ENCODE measurements at places on chromosomes 12 and 14.
A peak's percentile ranks its signal among the peaks of the same experiment; 100 is the strongest.

DNA sequence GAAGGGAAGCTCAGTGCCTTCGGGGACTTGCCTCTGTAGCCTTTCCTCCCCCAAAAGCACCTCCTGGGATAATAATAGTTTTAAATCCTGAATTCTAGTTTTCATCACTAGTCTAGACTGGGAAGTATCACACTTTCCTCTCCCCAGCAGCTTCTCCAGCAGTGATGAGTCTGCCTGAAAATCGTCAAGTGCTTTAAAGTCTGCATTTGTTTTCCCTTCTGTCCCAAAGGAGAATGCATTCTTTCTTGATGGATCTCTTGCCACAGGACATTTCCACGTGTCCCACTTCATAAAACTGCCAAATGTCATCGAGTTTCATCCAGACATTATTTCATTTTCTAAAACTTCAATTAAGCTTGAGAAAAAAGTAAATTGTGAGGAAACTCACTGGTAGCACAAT is 15.0 kb downstream of the CSRP2 start:
- no peak for DNase-seq

GRCh38 chr12:11815397-11815796 is 165.9 kb downstream of the ETV6 start:
- no peak for DNase-seq

DNA sequence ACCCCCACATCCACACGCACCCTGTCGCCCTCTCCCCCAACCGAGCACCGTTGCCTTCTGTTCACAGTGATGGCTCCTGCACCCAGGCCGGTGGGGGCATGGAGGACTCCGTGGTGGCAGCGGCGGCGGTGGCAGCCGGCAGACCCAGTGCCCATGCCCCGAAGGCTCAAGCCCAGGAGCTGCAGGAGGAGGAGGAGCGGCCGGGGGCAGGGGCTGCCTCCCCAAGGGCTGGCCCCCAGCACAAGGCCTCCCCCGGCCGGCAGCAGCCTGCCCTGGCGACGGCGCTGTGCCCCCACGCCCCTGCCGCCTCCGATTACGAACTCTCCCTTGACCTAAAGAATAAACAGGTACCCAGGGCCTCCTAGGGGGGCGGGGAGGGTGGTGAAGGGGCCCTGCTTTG is 59.0 kb downstream of the IQSEC3 start:
- DNase-seq, result no peak

- peak; percentile 30 for DNase-seq
Observed at GRCh38 chr12:102474438-102475064, 5.8 kb downstream of the IGF1 start.

- no peak for DNase-seq
Observed at GRCh38 chr12:98222135-98222534, 293.3 kb upstream of the TMPO start.

DNA sequence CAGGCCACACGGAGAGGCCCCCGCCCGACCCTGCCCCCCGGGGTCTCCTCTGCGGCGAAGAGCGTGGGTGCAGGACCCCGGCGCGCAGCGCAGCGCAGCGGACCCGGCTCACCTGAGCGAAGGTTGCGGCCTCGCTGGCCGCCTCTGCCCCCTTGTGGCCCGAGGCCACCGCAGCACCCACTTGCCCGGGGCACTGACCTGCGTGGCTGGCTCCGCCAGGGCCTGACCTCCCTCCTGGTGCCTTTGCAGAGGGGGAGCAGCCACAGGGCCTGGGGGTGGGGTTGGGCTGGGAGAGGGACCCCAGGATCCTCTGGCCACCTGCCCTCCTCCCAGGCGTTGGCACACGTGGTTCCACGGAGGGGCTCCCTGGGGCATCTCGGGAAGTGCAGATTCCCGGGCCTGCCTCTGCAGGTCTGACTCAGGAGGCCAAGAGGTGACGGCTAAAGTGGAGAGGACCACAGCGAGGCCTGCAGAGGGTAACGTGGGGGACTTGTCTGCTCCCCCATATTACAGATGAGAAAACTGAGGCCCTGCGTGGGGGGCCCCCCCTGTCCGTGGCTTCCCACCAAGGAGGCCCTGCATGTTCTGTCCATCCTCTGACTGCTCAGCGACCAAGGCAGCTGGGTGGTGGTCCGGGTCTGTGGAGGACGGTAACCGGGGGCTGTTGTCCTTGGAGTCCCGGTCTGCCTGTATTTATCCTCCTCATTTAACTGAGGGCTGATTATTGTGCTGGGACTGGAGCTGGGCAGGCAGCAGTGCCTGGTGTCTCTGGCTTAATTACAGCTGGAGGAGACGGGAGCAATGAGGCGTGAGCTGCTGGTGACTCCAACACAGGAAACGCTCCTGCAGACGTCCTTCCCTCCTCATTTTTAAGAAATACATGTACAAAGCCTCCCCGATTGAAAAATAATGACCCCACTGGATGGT is 67.9 kb upstream of the BEGAIN start:
- DNase-seq, result peak; percentile 47

- DNase-seq, result no peak
Observed at GRCh38 chr14:95106971-95107370, 50.4 kb downstream of the DICER1 start.

DNA sequence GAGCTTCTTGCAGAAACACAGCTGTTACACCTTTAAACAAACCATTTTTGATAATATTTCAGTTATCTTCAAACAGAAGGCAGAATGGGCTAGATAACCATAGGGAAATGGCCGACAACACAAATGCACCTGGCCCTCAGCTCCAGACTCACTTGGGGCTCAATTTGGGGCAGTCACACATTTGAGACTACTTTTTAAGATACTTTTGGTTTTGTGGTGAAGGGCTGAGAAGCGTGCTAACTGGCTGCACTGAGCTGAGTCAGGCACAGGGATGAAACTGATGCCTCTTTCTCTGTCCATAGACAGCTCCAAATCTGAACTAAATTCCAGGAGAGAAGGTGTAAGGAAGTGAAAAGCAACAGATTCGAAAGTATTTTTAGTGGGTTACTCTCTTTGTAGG is 18.5 kb upstream of the GRIP1 start:
- no peak for DNase-seq

DNA sequence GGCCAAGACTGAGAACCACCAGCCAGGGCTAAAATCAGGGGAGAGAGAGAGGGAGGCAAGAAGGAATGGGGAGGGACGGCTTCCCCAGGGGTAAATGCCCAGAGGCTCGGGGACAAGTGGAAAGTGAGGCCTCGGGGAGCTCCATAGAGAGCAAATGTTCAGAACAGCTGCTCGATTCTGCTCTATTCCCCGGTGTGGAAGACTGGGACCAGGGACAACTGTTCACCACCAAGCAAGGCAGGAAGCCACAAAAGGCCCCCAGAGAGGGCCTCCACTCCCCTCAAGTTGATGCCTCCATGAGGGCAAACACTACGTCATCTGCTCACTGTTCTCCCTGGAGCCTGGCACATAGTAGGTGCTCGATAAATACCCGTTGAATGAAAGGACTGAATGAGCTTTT is 53.5 kb downstream of the IRF2BPL start:
- DNase-seq, result no peak

GRCh38 chr12:133010657-133011297 is 24.6 kb downstream of the ZNF26 start:
- DNase-seq, result no peak

GRCh38 chr14:101947577-101947903 is 16.8 kb upstream of the DYNC1H1 start:
- peak; percentile 33 for DNase-seq

DNA sequence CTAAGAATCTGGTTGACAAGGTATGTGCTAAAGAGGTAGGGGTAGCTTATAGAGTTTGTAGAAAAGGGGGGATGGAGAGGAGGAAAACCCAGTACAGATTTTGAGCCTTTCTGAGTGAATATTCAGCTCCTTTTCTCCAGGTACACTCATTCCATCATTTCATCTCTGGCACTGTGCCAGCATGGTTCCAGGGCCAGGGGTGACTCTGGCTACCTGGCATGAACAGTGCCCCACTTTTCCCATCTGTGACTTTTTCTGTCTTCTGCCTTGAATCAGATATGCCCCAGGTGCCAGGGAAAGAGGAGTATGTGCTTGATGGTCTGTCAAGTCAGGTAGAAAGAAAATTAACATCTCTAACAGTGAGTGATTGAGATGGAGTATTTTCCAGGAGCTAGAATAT is 175.7 kb downstream of the CACNA1C start:
- DNase-seq, result no peak

- DNase-seq, result no peak
Observed at GRCh38 chr12:58313091-58313855, 371.9 kb downstream of the ATP23 start.

GRCh38 chr14:69553252-69553651 is 21.4 kb downstream of the CCDC177 start:
- DNase-seq, result no peak

- DNase-seq, result no peak
Observed at GRCh38 chr14:105108516-105108864, 43.3 kb upstream of the GPR132 start.

DNA sequence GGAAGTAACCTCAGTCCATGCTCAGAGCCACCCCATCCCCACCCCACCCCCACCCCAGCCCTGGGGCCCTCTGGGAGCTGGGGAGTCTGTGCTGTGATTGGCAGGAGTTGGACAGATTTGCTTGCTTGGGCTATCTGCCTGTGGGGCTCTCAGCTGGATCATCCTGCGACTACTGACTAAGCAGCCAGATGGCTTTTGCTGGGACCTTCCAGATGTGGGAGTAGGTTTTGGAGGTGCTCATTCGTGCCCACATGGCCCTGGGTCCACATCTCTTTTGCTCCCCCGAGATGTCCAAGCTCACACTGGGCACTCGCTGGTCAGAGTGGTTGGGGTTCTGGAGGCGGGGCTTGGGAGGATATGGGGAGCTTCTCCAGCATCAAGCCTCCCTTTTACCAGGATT is 138.9 kb downstream of the TSPAN9 start:
- DNase-seq, result no peak

DNA sequence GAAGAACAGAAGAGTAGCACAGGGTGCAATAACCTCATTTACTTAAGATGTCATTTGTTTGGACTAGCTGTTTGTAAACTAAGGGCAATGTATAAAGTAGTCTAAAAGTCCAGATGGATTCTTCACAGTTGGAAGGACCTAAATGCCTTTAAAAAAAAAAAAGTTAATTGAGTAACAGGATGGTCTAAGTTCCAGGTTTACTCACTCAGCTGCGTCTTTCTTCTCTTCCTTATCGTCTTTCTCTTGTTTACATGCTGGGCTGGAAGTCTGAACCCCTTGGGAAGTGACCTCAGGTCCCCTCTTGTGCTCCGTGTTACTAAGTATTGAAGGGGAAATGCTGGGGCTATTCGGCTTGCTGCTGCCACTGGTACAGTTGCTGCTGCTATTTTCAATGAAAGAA is 82.5 kb downstream of the SH2B3 start:
- DNase-seq, result no peak

- DNase-seq, result no peak
Observed at GRCh38 chr12:115867854-115868253, 409.6 kb downstream of the MED13L start.

- DNase-seq, result no peak
Observed at GRCh38 chr12:61546296-61546695, 713.9 kb upstream of the USP15 start.

All from activated naive CD4-positive, alpha-beta T cell treated with anti-CD3 and anti-CD28 coated beads for 36 hours (primary cell).